Testis (tissue), 5 donors: ENCODE measurements at places on chromosomes 12 and 14.
A peak's percentile ranks its signal among the peaks of the same experiment; 100 is the strongest.

DNA sequence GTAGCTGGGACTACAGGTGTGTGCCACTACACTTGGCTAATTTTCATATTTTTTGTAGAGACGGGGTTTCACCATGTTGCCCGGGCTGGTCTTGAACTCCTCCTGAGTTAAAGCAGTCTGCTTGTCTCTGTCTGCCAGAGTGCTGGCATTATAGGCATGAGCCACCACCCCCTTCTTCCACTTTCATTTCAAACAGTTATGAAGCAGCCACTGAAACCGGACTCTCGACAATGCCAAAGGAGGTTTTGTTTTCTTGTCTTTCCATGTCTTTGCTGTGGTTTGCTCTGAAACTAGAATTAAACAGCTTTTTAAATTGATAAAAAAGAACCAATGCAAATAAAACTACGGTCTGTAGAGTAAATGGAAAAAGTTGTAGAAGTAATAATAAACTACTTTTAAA, 30.4 kb downstream of the RAP1B start:
- no peaks in the 10 kb centered on the region for H3K27me3 ChIP-seq
- H3K4me1 ChIP-seq: no peaks in the 10 kb centered on the region
- no peak overlapping the region for H3K27ac ChIP-seq
- DNase-seq: no peak
- H3K36me3 ChIP-seq: no peaks in the 10 kb centered on the region

GRCh38 chr14:56004323-56004722, 113.9 kb upstream of the PELI2 start:
- no peak overlapping the region for H3K4me3 ChIP-seq
- H3K4me1 ChIP-seq: no peaks in the 10 kb centered on the region
- H3K36me3 ChIP-seq: no peaks in the 10 kb centered on the region
- H3K27me3 ChIP-seq: no peaks in the 10 kb centered on the region
- no peak for DNase-seq

- H3K4me3 ChIP-seq: no peak overlapping the region
- H3K36me3 ChIP-seq: no peaks in the 10 kb centered on the region
- no peaks in the 10 kb centered on the region for H3K27me3 ChIP-seq
- H3K4me1 ChIP-seq: peaks cover 44% of the 10 kb centered on the region
These were observed 27.2 kb downstream of the JDP2 start for GRCh38 chr14:75454963-75455546.

- H3K27ac ChIP-seq: no peak overlapping the region
- H3K4me3 ChIP-seq: no peak overlapping the region
- no peaks in the 10 kb centered on the region for H3K36me3 ChIP-seq
- no peaks in the 10 kb centered on the region for H3K27me3 ChIP-seq
These were observed 867.2 kb downstream of the BCL11B start for GRCh38 chr14:98404811-98405210.

- no peak overlapping the region for H3K27ac ChIP-seq
- no peak overlapping the region for H3K4me3 ChIP-seq
- DNase-seq: no peak
These were observed 68.2 kb downstream of the E2F7 start for GRCh38 chr12:76997011-76997780.

- H3K4me3 ChIP-seq: no peak overlapping the region
- no peak for DNase-seq
- H3K27me3 ChIP-seq: no peaks in the 10 kb centered on the region
These were observed 168.7 kb downstream of the C12orf75 start for GRCh38 chr12:105499205-105499604.

DNA sequence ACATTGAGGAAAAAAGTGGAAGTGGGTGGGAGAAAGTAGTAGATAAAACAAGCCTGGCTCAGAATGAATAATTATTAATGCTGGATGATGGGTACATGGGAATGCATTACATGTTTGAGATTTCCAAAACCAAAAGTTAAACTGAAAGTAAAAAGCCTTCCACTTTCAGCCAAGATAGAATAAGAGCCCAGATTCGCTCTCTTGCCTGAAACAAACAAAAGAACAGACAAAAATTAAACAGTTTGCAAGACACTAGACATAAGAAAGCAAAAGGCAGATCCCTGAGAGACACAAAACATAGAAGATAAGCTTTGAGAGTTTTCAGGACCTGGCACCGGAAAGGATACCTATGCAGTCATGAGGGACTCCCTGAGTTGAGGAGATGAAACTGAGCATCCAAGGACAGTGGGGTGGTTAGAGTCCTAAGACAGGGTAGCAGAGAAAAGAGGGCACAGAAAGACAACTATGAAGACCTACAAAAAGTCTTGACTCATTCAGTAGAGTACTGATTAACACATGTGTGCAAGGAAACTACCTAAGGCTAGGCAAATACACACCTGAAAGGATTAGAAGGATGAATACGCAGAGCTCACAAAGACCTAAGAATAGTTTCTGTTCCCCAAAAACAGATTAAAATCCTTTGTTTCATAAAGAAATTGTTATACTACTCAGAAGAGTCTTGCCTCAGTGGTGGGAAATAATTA, 54.1 kb downstream of the CEP83 start:
- no peaks in the 10 kb centered on the region for H3K36me3 ChIP-seq
- H3K27ac ChIP-seq: peak overlapping the region; percentile 60
- no peak for DNase-seq
- H3K4me3 ChIP-seq: peak overlapping the region; percentile 21
- no peaks in the 10 kb centered on the region for H3K27me3 ChIP-seq

- H3K27ac ChIP-seq: no peak overlapping the region
- no peak overlapping the region for H3K4me3 ChIP-seq
- DNase-seq: no peak
- H3K27me3 ChIP-seq: no peaks in the 10 kb centered on the region
- H3K36me3 ChIP-seq: no peaks in the 10 kb centered on the region
- no peaks in the 10 kb centered on the region for H3K4me1 ChIP-seq
These were observed 122.9 kb upstream of the ATP2B1 start for GRCh38 chr12:89831310-89832095.
